A172 (cell line): ENCODE measurements at places on chromosomes 2 and 18.

DNA sequence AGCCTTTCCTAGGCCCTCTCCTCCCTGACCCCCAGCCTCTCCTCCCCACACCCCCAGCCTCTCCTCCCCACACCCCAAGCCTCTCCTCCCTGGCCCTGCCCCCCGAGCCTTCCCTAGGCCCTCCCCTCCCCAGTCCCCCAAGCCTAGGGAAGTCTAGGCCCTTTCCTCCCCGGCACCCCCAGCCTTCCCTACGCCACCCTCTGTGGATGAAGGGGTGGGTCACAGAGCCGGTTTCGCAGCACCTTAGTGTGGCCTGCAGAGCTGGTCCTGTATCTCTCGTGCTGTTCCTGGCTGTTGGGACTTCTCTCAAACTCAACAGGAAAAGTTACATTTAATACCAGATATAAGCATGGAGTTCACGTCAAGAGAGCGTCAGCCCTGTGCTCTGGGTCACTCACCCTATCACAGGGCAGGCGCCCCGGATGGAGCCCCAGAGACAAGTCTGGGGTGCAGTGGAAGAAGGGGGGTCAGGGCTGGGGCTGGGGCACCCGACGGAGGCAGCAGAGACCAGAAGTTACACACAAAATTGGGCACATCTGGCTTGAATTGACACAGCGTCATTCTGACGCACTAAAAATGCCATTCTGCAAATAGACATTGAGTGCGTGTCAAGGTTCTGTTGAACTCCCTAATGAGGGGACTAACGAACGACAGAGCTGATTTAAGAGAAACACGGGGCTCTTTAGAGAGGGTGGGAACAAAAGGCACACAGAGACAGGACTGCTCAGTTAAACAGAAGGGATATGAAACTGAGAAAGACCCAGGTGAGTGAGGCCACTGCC lies 24.0 kb downstream of the KCNIP3 start:
- no peak for DNase-seq

DNA sequence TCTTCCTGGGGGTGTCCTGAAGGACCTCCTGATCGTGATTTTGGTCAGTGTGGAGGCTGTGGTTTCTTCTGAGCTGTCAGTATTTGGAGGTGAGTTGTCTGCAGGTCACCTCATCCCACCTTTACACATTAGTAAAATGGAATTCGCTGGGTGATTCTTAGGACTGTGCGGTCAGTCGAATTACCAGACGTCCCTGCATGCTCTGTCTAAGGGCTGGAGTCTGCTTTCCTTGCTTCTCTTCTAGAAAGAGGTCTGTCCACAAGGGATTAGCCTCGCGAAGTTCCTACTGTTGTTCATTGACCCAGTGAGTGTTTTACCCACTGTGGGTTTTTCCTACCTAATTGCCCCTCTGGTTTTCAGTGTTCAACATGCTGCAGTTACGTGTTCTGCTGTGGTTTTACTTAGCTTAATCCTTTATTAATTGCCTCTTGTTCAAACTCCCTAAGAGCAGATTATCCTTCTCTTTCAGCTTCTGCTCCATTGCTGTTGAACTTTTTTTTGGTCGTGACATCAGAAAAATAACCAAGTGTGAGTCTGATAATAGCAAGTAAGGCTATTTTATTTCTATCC lies 183.4 kb downstream of the NEDD4L start:
- DNase-seq, result no peak

GRCh38 chr18:13797157-13797611 lies 26.8 kb upstream of the MC5R start:
- DNase-seq, result peak; percentile 87

GRCh38 chr2:153657651-153658050 lies 179.1 kb upstream of the RPRM start:
- DNase-seq, result no peak

- DNase-seq, result no peak
Measured at GRCh38 chr2:194103941-194104659, 1552.9 kb upstream of the SLC39A10 start.

- DNase-seq, result peak; percentile 58
Measured at GRCh38 chr2:145740302-145740701, 1220.4 kb upstream of the ZEB2 start.
